ENCODE measurements at places on chromosomes 4 and X.

DNA sequence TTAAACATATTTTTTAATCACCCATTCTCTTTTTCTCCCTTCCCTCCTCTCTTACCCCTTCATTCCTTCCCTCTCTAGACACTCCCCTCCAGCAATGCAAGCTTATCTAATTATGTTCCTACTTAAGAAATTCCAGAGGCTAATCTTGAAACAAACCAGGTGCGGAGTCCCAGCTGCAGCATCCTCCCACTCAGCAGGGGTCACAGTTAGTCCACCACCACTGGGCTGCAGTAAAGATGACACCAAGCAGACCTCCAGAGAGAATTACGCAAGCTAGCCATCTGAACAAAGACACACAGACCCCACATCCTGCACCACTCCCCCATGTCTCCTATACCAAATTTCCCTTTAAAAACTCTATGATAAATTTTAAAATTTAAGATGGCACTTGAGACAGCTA, 13.9 kb upstream of the SEC24B start:
- DNase-seq: no peak

DNA sequence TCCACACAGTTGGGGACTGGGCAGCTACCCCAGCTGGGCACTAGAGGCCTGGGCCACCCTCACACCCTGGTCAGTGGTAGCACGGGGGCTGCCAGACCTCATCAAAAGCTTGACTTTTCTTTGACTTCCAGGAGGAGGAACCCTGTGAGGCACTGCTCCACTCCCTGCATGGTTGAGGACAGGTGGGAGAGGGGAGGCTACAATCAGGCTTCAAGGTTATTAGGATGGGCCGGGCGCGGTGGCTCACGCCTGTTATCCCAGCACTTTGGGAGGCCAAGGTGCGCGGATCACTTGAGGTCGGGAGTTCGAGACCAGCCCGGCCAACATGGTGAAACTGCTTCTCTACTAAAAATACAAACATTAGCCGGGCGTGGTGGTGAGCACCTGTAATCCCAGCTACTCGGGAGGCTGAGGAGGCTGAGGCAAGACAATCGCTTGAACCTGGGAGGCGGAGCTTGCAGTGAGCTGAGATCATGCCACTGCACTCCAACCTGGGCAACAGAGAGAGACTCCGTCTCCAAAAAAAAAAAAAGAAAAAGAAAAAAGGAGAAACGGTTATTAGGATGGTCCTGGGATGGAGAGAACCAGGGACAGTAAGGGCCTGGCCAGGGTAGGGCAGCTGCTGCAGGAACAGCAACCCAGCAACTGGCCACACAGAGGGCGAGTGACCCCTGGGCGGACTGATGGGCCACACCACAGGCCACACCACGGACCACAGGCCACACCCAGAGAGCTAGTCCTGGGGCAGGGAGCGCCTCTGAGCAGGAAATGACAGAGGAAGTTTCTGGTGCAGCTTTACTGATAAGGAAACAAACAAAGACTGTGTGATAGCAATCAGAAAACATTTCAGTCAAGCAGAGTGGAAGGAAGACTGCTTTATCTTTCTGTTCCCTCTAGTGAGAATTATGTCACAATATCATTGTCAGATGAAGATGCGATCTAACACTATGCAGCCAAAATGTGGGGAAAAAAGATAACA, 20.5 kb upstream of the OPN1LW start:
- no peak for DNase-seq

DNA sequence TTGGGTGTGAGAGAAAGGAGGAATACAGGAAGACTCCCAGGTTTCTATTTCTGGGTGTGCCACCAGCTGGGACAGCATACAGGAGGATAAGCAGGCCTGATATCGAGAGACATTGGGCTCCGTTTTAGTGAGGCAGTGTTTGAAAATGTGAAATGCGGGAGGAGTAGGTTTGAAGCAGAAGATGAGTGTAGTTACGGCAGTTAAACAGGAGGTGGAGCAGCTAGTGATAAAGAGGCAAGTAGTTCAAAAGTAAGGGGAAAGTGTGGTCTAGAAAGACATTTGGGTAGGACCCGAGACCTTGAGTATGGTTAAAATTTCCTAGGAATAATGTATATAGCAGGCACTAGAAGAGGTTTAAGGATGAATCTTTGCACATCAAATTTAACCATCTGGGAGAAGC, 42.4 kb downstream of the DCUN1D4 start:
- DNase-seq: no peak

DNA sequence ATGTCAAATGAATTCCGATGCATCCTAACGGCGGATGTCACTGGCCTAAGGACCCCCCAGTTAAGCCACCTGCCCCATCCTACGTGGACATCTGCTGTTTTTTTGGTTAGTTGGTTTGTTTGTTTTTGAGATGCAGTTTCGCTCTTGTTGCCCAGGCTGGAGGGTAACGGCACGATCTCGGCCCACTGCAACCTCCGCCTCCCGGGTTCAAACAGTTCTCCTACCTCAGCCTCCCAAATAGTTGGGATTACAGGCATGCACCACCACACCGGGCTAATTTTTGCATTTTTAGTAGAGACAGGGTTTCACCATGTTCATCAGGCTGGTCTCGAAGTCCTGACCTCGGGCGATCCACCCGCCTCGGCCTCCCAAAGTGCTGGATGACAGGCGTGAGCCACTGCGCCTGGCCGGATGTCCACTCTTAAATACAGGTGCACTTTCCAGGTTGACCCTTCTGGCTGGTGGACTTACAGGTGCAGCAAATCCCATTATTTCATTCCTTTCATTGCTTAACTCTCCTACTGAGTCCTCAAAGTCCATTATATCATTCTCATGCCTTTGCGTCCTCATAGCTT, 206.2 kb downstream of the CRLF2 start:
- DNase-seq: no peak

GRCh38 chr4:186297013-186297645, 31.1 kb downstream of the F11 start:
- no peak for DNase-seq

GRCh38 chr4:180953572-180953971, 1289.6 kb upstream of the TENM3 start:
- DNase-seq: no peak

GRCh38 chr4:169723207-169723965, 34.4 kb downstream of the HPF1 start:
- no peak for DNase-seq

DNA sequence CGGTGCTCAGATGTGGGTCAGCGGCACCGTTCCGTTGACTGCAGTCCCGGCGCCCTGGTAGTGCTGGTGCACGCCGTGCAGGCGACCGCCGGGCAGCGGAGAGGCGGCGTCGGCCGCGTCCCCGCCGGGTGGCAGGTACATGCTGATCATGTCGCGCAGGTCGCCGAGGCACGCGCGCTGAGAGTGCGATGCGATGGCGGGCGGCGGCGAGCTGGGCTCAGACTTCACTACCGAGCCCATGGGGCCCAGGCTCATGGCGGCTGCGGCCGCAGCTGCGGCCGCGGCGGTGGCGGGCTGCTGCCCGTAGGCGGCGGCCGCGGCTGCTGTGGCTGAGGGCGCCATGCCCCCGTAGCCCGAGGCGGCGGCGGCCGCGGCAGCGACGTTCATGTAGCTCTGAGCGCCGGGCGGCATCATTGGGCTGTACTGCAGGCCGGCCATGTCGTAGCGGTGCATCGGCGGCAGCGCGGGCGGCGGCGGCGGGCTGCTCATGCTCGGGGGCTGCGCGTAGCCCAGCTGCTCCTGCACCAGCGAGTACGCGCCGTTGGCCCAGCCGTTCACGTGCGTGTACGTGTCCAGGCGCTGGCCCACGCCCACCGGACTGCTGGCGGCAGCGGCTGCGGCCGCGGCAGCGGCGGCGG, 1.0 kb downstream of the SOX3 start:
- DNase-seq: no peak

- no peak for DNase-seq
These were observed 47.3 kb downstream of the ARHGAP24 start for GRCh38 chr4:85522277-85522676.

- DNase-seq: no peak
These were observed 9.0 kb upstream of the IGFBP7 start for GRCh38 chr4:57119054-57119651.

DNA sequence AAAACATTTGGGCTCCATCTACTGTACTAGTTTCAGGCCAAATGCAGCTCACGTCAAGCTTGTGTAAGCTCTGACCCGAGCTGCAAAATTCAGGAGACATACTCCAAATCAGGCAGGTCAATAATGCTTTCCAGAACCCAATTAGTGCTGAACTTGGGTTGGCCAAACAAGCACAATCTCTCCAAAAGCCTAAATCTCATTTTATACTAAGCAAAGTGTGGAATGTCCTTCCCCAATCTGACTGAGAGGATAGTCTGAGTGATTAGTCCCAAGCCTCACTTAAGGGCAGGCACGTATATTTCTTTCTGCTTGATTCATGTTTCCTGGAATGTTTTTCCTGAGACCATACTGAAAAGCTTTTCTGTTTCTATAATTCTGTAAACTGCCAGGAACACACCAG, 79.9 kb downstream of the NKX6-1 start:
- DNase-seq: no peak

GRCh38 chr4:16088601-16089000, 4.8 kb upstream of the PROM1 start:
- DNase-seq: no peak
